ENCODE measurements at places on chromosomes 6 and 20. TPM values are rescaled to one million over a fixed set of nuclear protein-coding genes. Genes with fewer than 3 reads are reported as not detected.

DNA sequence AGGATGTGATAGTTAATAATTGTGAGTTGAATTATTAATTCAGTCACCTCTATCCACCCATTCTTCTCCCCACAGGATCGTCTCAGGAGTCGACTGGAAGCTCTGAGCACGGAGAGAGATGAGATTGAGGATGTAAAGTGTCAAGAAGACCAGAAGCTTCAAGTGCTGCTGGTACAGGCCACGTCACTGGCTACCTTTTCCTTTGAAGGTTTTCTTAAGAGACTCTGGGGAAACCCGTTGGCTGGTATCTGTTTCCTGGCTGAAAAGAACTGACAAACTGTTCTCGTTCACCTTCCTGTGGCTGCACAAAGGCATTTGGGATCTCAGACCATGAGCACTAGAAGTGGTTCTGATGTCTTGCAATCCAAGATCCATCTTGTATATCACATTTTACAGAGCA lies 3.8 kb downstream of the TRIM15 start:
- H3K27me3 ChIP-seq = peaks cover 66% of the 10 kb centered on the region
- no peak overlapping the region for H3K27ac ChIP-seq
- no peaks in the 10 kb centered on the region for H3K4me1 ChIP-seq

- no peak for DNase-seq
- no peaks in the 10 kb centered on the region for H3K36me3 ChIP-seq
- no peak overlapping the region for H3K4me3 ChIP-seq
- no peak overlapping the region for H3K27ac ChIP-seq
- peaks cover 7% of the 10 kb centered on the region for H3K27me3 ChIP-seq
Measured at GRCh38 chr6:167470101-167470835, 145.4 kb downstream of the TTLL2 start.

- no peaks in the 10 kb centered on the region for H3K36me3 ChIP-seq
- H3K27ac ChIP-seq = no peak overlapping the region
- DNase-seq = no peak
- H3K4me3 ChIP-seq = no peak overlapping the region
- H3K4me1 ChIP-seq = no peaks in the 10 kb centered on the region
Measured at GRCh38 chr6:159931846-159932245, 37.0 kb upstream of the IGF2R start.

- no peaks in the 10 kb centered on the region for H3K27me3 ChIP-seq
- no peak for DNase-seq
- no peak overlapping the region for H3K27ac ChIP-seq
- no peaks in the 10 kb centered on the region for H3K4me1 ChIP-seq
- H3K36me3 ChIP-seq = peaks cover 23% of the 10 kb centered on the region
- no peak overlapping the region for H3K4me3 ChIP-seq
Measured at GRCh38 chr6:127302728-127303660, 36.3 kb downstream of the RNF146 start.

GRCh38 chr6:29516108-29516507 lies 28.4 kb upstream of the MAS1L start:
- no peak for DNase-seq
- H3K27ac ChIP-seq = no peak overlapping the region
- H3K4me3 ChIP-seq = no peak overlapping the region

DNA sequence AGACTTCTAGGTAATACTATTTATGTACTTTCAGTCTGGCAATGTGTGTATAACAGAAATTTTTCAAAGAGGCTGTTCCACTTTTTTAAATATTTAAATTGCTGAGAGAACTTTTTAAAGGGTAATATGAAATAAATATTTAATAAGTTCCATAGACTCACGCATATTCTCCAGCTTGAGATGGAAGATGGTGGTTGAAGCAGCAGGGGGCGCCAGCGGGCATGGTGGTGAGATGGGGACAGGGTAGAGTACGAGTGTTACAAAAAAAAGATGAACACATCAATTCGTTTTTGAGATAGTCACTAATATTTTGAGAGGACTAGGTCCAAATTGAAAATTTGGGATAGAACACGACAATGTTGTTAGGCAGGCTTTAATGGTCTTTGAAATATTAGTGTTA lies 68.4 kb downstream of the RSPO3 start:
- peak; percentile 18 for DNase-seq
- H3K27ac ChIP-seq = no peak overlapping the region
- no peaks in the 10 kb centered on the region for H3K36me3 ChIP-seq

The IRF4 gene
- not detected for total RNA-seq

The CENPW gene
- total RNA-seq = 26.9 TPM
